Activated CD8-positive, alpha-beta memory T cell treated with anti-CD3 and anti-CD28 coated beads for 48 hours (primary cell): ENCODE measurements at places on chromosomes 5 and 9.

- no peak for DNase-seq
Observed at GRCh38 chr9:86718388-86719049, 228.8 kb downstream of the GAS1 start.

DNA sequence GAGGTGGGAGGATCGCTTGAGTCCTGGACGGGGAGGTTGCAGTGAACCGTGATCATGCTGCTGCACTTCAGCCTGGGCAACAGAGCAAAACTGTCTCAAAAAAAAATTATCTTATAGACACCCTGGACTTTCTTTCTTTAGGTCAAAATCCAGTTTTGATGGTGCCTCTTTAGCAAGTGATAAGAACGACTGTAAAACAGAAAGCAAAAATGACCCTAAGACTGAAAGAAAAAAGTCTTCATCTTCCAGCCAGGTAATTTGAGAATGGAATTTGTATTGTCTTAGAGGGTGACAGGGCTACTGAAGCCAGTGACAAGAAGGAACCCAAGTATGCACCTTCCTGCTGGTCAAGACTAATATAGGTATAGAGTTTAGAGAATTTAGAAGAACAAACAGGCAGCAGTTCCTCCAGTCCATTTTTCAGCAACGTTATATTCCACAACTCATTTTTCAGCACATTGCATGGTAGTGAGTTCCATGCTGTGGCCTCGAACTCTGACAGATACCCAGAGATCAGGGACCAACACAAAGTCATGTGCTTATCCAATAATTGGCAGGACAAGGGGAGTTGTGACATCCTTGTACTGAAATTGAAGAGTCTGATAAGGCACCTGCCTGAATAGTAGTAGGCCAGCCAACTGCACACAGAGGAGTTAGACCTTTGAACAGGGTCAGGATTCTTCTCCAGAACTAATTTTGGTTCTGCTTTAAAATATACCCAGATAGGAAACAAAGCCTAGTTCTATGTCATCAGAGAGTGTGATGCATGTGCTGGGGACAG is 46.5 kb downstream of the GRAMD2B start:
- no peak for DNase-seq

DNA sequence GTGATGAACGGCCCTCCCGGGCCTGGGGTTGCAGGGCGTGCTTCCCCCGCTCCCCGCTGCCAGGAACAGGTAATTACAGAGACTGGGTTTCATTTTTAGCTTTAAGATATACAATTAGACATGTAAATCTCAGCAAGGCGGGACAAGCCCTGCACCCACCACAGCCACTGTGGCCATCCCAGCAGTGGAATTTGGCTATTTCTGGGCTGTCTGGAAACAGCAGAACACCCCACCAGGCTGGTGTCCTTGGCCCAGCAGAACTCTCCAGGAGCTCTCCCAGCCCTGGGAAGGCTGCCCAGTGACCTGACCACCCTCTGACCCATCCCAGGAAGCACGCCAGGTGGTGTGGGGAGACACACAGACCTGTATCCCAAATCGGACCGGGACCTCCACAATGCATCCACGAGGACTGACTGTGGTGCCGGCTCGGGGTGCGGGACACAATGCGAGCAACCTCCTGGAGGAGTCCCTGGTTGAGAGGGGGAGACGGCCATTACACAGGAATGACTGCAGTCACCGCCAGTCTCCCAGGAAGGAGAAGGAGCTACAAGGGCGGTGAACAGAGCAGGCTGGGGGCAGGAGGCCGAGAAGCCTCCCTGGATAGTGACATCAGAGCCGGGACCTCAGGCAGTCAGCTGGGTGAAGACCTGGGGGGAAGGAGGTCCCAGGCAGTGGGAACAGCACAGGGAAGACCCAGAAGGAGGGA is 17.3 kb downstream of the EEIG1 start:
- DNase-seq = no peak

- DNase-seq = no peak
Observed at GRCh38 chr9:109950710-109951443, 170.9 kb downstream of the PALM2AKAP2 start.

GRCh38 chr9:99823681-99824377 is 2.1 kb downstream of the NR4A3 start:
- DNase-seq = peak; percentile 64

DNA sequence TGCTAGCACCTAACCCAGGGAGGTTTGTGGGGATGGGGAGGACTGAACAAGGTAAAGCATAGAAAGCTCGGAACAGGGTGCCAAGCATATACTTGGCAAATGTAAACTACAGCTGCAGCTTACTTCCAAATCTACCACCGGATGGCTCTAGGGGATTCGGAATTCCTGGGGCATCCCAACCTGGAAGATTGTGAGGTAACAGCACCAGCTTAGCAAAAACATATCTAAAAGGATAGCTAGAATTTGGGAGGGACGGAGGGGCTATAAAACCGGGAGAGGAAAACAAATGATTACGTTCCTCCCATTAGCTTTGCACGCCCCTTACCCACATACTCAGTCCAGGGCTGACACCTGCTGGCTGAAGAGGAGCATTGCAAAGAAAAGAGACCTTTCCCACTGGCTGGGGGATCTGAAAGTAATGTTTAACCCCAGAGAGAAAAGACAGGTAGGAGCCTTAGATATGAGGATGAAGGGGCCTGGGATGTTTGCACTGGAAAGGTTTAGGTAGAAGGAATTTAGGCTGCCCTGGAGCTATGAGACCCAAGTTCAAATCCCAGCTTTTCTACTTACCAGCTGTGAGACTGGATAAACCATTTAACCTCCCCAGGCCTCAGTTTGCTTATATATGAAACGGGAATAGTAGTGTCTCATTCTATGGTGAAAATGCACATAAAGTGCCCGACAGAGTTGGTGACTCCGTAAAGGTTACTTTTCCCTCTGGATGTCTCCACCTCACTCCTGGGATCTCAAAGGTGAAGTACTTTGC is 73.6 kb downstream of the FAM114A2 start:
- DNase-seq = peak; percentile 14

- DNase-seq = no peak
Observed at GRCh38 chr9:109875495-109876129, 95.6 kb downstream of the PALM2AKAP2 start.

GRCh38 chr5:67659288-67659687 is 462.7 kb upstream of the CD180 start:
- no peak for DNase-seq

- no peak for DNase-seq
Observed at GRCh38 chr5:111733571-111733970, 23.4 kb downstream of the NREP start.

GRCh38 chr9:17625644-17626388 is 47.0 kb downstream of the SH3GL2 start:
- DNase-seq = no peak

GRCh38 chr5:42089705-42090104 is 164.6 kb downstream of the FBXO4 start:
- DNase-seq = no peak

DNA sequence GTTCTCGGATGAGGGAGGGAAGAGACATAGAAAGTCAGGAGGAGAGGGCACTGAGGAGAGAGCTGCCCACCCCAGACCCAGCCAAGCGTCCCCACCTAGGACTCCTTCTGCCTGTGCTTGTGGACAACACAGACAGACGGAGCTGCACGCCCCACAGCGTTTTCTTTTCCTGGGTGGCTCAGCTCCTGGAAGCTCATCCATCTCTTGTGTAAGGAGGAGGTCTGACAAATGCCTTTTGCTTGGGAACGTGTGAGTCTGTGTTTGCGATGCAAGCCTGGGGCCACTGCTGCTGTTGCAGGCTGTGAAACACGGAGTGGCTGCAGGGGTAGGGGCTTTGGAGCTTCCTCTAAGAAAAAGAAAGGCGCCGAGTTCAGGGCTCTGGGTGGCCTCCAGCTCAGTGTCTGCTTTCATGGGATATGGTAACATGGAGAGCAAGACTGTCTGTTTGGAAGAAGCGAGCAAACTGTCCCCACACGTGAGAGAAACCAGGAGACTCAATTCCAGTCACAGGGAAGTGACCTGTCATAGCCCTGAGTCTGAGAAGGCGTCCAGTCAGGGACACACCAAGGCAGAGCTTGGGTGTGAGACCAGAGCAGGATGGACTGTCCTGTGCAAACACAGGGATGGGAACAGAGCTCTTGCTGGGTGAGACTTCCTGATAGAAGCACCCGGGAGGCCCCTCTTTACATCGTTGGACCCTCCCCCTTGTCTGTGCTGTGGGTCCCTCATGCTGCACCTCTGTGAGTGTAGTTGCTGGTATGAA is 42.7 kb downstream of the GADD45G start:
- no peak for DNase-seq

GRCh38 chr5:26329562-26330189 is 708.7 kb downstream of the CDH9 start:
- no peak for DNase-seq

- DNase-seq = no peak
Observed at GRCh38 chr5:17014686-17015085, 78.6 kb upstream of the MYO10 start.

GRCh38 chr5:115849258-115849798 is 7.6 kb downstream of the AP3S1 start:
- no peak for DNase-seq

- no peak for DNase-seq
Observed at GRCh38 chr9:38771593-38771992, 51.7 kb upstream of the FAM240B start.

DNA sequence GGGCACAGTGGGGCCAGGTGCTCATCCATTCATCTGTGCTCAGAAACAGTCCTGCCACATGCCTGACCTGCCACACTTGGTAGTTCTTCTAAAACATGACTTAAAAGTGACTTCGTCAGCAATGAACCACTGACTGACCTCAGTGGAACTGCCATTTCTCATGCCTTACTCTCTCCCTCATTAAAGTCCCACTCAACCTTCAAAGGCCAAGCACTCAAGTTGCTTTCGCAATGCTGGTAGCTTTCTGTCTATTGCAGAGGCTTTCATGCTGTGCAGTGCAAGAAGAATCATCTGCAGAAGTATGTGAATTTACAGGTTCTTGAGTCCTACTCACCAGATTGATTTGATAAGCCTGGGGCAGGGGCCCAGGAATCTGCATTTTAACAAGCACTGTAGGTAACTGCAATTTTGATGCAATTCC is 23.9 kb downstream of the B4GALT1 start:
- DNase-seq = no peak

- no peak for DNase-seq
Observed at GRCh38 chr9:93185266-93186214, 1.6 kb downstream of the WNK2 start.

GRCh38 chr9:36871606-36872005 is 162.5 kb downstream of the PAX5 start:
- DNase-seq = no peak

- DNase-seq = no peak
Observed at GRCh38 chr9:137590123-137590468, 216 bp downstream of the ZMYND19 start.

GRCh38 chr9:94507531-94508258 is 47.2 kb upstream of the PCAT7 start:
- no peak for DNase-seq

- no peak for DNase-seq
Observed at GRCh38 chr5:180364306-180364856, 11.2 kb upstream of the GFPT2 start.

GRCh38 chr5:82265047-82265446 is 13.1 kb downstream of the RPS23 start:
- no peak for DNase-seq

GRCh38 chr9:135617538-135617900 is 21.8 kb downstream of the GLT6D1 start:
- no peak for DNase-seq

GRCh38 chr5:180332051-180332517 is 21.1 kb downstream of the GFPT2 start:
- no peak for DNase-seq

DNA sequence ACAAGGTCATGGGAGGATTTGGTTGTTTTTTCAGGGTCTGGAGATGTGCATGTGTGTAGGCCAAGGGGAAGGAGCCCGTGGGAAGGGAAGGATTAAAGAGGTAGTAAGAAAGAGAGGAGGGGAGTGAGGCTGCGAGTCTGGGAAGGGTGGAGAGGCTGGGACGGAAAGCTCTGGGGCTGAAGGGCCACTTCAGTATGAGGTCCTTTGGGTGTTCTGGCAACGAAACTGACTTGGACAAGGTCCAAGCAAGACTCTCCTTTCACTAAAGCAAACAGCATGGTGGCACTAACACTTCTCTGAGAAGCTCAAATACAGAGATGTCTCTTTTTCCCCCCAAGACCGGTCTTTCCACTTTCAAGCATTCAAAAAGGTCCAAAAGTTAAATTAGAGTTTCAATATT is 394.5 kb downstream of the ARHGEF28 start:
- no peak for DNase-seq

DNA sequence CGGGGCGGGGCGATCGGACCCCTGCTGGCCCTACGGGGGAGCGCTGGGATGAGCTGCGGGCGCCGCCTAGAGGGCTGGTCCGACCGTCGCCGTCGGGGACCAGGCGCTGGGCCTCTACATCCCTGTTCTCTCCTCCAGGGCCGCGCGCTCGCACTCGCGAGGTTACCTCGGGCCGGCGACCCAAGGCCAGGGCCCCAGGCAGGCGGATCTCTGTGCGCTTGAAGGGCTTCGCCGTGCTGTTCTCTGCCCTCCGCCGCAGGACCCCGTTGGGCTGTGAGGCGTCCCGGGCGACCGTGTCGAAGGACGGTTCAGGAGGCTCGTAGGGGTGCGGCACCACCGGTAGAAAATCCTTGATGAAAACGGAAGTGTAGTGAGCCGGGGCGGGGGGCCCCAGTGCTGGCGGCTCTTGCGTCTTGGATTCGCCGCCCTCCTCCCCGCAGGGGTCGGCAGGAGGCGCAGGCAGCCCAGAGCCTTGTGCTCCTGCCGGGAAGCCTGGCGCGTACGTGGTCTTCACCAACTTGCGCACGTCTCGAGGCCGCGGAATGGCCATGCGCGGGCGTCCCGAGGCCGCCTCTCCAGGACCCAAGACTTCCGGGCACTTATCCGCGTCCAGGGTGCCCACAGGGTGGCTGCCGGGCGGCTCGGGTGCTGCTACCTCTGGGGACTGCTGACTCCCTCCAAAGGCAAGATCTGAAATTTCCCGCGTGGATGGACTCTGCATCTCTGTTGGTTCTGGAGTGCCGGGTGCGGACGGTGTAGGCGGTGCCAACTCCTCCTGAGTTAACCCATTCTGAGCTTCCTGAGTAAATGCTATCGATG is 2.0 kb downstream of the PROB1 start:
- peak; percentile 78 for DNase-seq
